ENCODE measurements at places on chromosomes 12 and 14.

GRCh38 chr14:67784244-67784823, 32.1 kb downstream of the ZFYVE26 start:
- DNase-seq: no peak

GRCh38 chr12:131372171-131372475, 338.8 kb upstream of the SFSWAP start:
- DNase-seq: no peak

DNA sequence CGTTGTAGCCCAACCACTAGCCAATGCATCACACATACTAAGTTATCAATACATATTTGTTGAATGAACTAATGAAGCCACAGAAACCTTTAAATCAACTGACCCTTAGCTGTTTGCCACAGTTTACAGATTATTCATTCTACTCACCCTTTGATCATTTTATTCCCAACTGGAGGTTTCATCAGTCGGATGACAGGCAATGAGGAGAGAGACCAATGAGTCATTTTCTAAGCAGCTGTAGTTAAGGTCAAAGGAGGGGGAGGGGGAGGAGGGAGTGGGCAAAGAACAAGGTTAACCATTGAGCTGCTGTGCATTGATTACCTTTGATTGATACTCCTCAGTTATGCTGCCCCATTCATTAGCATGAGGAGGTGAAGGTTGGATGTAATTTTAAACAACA, 469.5 kb downstream of the VRK1 start:
- no peak for DNase-seq

GRCh38 chr12:40552868-40553267, 139.4 kb upstream of the CNTN1 start:
- DNase-seq: no peak

GRCh38 chr14:36450550-36450949, 69.5 kb downstream of the NKX2-1 start:
- DNase-seq: no peak

GRCh38 chr12:116040402-116040801, 237.1 kb downstream of the MED13L start:
- DNase-seq: no peak

DNA sequence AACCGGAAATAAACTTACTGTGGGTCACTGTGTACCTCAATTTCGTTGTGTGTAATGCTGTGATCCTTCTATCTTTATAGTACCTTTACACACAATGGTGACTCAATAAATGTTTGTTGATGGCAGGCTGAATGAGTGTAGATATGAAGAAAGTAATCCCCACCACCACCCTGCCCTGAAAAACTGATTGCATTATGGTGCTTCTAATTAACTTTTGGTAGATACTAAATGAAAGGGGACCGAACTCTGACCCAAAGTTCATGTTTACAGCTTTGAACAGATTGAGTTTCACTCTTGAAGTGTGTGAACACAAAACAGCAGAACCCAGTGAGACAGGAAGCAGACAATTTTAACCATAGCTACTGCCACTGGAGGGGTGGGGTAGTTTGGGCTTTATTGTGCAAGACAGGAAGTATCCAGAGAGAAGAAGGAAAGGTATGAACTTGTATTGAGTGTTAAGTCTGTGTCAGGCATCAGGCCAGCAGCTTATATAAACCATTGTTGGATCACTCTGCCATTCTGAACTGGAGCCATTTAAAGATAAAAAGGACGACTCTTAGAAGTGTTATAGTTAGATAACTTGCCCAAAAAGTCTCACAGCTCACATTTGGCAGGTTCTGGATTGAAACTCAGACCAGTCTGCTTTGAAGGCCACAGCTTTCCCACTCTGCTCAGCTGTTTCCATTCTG, 197.0 kb upstream of the AMIGO2 start:
- DNase-seq: peak; percentile 62

GRCh38 chr14:68145539-68145938, 326.0 kb downstream of the RAD51B start:
- DNase-seq: no peak

DNA sequence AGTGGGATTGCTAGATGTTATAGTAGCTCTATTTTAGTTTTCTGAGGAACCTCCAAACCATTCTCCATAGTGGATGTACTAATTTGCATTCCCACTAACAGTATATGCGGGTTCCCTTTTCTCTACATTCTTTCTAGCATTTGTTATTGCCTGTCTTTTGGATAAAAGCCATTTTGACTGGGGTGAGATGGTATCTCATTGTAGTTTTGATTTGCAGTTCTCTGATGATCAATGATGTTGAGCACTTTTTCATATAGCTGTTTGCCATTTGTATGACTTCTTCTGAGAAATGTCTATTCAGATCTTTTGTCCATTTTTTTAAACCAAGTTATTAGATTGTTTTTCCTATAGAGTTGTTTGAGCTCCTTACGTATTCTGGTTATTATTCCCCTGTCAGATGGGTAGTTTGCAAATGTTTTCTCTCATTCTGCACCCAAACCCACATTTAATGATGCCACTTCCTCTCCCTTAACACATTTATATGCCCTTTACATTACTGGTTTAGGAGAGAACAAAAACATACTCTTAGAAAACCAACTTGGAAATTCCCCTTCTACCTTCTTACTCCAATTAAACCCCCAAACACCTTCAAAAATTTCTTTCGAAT, 48.2 kb downstream of the NELL2 start:
- DNase-seq: peak; percentile 77

DNA sequence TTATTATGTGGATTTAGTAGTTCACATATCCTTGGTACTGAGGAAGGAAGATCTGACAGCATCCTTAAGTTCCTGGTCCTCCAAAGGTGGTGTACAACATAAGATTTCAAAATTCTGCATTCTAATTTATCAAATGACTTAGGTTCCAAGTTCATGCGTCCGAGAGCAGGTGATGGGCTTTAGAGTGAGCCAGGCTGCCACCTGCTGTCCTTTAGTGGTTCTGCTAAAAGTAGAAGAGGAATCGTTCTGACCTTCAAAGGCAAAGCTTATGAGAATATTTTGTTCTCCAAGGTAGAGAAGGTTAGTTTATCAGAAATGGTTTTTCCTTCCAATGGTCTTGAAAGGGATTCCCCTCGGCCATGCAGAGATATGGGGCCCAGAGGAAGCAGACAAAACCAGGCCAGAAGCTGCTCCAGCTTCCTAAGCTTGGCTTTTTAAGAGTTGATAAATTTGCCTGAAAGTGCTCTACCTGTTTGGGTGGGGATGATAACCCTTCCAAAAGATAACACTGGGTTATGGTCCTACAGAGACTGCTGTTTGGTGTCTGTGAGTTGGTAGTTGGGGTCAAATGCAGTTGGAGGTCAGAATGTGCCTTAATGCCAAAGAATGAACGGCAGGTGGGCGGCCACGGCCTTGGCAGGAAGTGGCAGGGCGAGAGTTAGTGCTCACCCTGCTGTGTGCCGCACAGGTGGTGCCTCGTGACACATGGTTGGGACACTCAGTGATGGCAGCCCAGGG, 29.1 kb upstream of the LRTM2 start:
- peak; percentile 78 for DNase-seq

GRCh38 chr12:89351489-89352241, 636 bp downstream of the DUSP6 start:
- DNase-seq: peak; percentile 63

GRCh38 chr12:12108441-12109058, 37.8 kb downstream of the BCL2L14 start:
- no peak for DNase-seq

- DNase-seq: no peak
These were observed 54.6 kb downstream of the C12orf56 start for GRCh38 chr12:64335886-64336466.

- no peak for DNase-seq
These were observed 1.8 kb downstream of the CPNE8 start for GRCh38 chr12:38903596-38903995.

DNA sequence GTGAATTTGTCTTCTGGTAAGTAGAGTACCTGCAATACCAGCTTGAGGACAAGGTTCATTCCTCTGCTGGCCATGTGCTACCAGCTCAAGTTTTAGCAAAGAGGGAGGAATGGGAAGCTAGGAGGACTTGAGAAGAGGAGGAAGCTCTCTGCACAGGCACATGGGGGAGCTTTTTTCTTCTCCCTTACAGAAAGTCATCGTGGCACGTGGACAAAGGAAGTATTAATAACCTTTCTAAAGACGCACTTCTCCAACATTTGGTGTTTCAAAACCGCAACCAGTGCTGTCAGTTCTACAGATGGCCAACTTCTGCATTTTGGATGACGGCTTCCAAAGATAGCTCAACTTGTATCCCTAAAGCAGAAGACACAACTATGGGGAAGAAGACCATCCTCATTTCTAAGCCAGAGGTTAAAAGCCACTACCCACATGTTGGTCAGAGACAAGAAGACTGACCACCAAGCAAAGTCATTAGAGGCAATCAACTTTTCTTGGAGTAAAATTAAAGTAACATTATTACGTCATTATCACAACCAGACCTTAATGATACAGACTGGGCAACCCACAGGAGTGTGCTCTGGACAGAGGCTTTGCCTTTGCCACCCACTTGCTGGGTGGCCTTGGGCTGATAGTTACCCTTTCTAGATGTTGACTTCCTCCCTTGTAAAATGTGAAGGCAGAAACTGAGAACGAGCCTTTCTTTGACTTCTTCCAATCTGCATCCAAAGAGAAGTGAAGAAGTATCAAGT, 12.3 kb upstream of the TMED10 start:
- DNase-seq: no peak

DNA sequence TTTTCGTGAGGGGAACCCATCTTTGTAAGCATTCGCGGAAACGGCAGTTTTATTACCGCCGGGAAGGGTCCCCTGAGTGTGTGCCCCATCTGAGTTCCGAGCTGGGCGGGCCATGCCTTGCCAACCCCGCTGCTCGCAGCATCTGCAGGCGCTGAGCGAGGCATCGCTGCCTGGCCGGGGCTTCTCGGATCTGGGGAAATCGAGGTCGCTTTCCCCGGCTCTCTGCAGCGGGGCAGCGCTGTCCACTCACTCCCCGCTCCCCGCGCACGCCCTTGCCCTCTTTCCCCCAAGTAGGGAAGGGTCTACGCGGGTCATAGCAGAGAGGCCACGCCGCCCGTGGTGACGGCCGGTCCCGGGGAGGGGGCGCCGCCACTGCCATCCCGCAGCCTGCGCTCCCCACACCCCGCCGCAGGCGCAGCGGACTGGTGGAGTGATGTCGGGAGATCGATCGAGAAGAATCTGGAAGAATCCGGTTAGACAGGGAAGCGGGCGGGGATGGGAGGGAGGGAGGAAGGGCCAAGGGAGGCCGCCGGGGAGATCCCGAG, 507 bp upstream of the FKBP4 start:
- no peak for DNase-seq

- no peak for DNase-seq
These were observed 71.8 kb downstream of the DERA start for GRCh38 chr12:15982921-15983320.
